ENCODE measurements at places on chromosomes 1 and 21. TPM values are rescaled to one million over a fixed set of nuclear protein-coding genes. Genes with fewer than 3 reads are reported as not detected.

- no peaks in the 10 kb centered on the region for H3K4me1 ChIP-seq
- no peak overlapping the region for H3K27ac ChIP-seq
- no peak for DNase-seq
- H3K36me3 ChIP-seq, result no peaks in the 10 kb centered on the region
Observed at GRCh38 chr1:71592646-71593274, 511.9 kb upstream of the ZRANB2 start.

DNA sequence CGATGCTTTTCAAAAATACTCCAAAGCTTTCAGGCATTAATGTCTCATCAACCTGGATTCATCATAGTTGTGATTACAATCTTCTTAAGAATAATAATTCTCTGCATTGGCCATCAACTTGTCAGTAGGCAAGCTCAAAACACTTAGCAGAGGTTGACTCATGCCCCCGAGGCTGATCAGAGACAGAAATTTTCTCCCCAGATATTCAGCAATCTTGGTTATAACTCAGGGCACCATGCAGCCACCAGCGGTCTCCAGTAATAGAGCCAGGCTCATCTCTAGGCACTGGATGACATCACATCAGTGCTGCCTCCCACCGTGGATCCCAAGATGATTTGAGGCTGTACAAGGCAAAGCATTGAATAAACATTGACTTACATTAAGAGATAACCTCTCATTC lies 14.3 kb upstream of the IFFO2 start:
- peaks cover 8% of the 10 kb centered on the region for H3K4me1 ChIP-seq
- no peak for DNase-seq
- no peaks in the 10 kb centered on the region for H3K27me3 ChIP-seq
- no peak overlapping the region for H3K27ac ChIP-seq

- no peak overlapping the region for H3K4me3 ChIP-seq
- H3K36me3 ChIP-seq, result peaks cover 4% of the 10 kb centered on the region
- H3K4me1 ChIP-seq, result peaks cover 24% of the 10 kb centered on the region
- DNase-seq, result no peak
Observed at GRCh38 chr1:28644494-28644893, 1.6 kb upstream of the TAF12 start.

GRCh38 chr21:42543106-42543847 lies 29.6 kb downstream of the SLC37A1 start:
- H3K4me3 ChIP-seq, result peak overlapping the region; percentile 14
- no peak for DNase-seq
- H3K27me3 ChIP-seq, result no peaks in the 10 kb centered on the region
- no peak overlapping the region for H3K27ac ChIP-seq
- H3K4me1 ChIP-seq, result no peaks in the 10 kb centered on the region

DNA sequence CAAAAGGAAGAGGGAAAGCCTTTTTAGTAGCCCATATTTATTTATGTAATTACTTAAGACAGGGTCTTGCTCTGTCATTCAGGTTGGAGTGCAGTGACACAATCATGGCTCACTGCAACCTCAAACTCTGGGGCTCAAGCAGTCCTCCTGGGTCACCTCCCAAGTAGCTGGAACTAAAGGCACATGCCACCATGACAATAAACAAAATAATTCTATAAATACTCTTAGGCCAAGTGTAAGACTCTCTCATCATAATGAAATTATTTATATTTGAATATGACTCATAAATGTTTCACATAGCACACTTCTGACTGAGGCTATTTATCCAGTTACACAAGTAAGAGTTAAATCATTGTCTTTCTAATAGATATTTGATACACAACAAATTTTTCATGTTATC lies 314.7 kb downstream of the AMY1C start:
- no peaks in the 10 kb centered on the region for H3K27me3 ChIP-seq
- H3K4me1 ChIP-seq, result no peaks in the 10 kb centered on the region
- H3K27ac ChIP-seq, result no peak overlapping the region

GRCh38 chr1:115112496-115113375 lies 23.4 kb upstream of the TSPAN2 start:
- no peak overlapping the region for H3K4me3 ChIP-seq
- H3K27ac ChIP-seq, result no peak overlapping the region
- no peaks in the 10 kb centered on the region for H3K36me3 ChIP-seq
- no peaks in the 10 kb centered on the region for H3K4me1 ChIP-seq
- H3K27me3 ChIP-seq, result peaks cover 2% of the 10 kb centered on the region
- DNase-seq, result peak; percentile 66

The NTNG1 gene
- 3.2 TPM for total RNA-seq

The KLF17 gene
- 0.23 TPM for total RNA-seq

GRCh38 chr1:34925730-34926129 lies 3.7 kb downstream of the DLGAP3 start:
- H3K36me3 ChIP-seq, result peaks cover 9% of the 10 kb centered on the region
- H3K4me3 ChIP-seq, result no peak overlapping the region
- H3K27me3 ChIP-seq, result peaks cover 23% of the 10 kb centered on the region
- H3K27ac ChIP-seq, result no peak overlapping the region

GRCh38 chr1:164969253-164969652 lies 387.3 kb downstream of the LMX1A start:
- H3K27ac ChIP-seq, result no peak overlapping the region
- H3K36me3 ChIP-seq, result no peaks in the 10 kb centered on the region
- H3K4me1 ChIP-seq, result no peaks in the 10 kb centered on the region
- no peaks in the 10 kb centered on the region for H3K27me3 ChIP-seq
- H3K4me3 ChIP-seq, result no peak overlapping the region

GRCh38 chr1:26856604-26857469 lies 6.1 kb upstream of the SFN start:
- no peak for DNase-seq
- H3K27me3 ChIP-seq, result peaks cover 9% of the 10 kb centered on the region
- H3K4me3 ChIP-seq, result no peak overlapping the region

The CLCA4 gene
- not detected for total RNA-seq

DNA sequence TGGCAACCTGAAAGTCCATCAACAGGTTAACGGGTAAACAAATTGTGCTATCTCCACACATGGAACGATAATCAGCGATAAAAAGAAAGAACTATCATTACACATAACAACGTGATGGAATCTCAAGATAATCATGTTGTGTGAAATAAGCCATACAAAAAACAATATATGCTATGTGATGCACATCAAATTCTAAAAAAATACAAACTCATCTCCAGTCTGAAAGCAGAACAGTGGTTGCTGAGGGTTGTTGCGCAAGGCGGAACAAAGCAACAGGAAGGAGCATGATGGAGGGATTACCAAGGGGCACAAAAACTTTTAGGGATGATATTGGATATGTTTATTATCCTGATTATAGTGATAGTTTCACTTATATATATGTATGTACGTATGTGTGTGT lies 324.8 kb downstream of the VAV3 start:
- peaks cover 25% of the 10 kb centered on the region for H3K36me3 ChIP-seq
- no peak overlapping the region for H3K27ac ChIP-seq
- no peaks in the 10 kb centered on the region for H3K27me3 ChIP-seq
- no peak for DNase-seq

DNA sequence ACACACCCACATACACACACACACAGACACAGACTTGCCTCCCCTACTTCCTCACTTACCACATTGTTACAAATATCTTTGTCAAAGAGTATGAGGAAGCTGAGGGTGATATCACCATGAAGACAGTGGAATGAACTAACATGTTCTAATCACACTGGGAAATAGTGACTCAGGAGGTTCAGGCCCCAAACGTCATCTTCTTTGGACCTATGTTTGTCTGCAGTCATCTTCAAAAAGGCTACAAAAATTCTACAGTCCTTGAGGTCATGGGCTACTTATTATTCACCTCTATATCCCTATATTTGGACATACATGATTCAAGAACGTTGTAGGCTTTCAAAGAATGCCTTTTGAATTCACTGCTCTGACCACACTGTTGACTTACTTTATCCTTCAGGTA lies 2.1 kb upstream of the LCE2C start:
- no peaks in the 10 kb centered on the region for H3K4me1 ChIP-seq
- no peak overlapping the region for H3K27ac ChIP-seq
- H3K4me3 ChIP-seq, result no peak overlapping the region
- H3K27me3 ChIP-seq, result no peaks in the 10 kb centered on the region
- no peak for DNase-seq

The AIRE gene
- total RNA-seq, result not detected

DNA sequence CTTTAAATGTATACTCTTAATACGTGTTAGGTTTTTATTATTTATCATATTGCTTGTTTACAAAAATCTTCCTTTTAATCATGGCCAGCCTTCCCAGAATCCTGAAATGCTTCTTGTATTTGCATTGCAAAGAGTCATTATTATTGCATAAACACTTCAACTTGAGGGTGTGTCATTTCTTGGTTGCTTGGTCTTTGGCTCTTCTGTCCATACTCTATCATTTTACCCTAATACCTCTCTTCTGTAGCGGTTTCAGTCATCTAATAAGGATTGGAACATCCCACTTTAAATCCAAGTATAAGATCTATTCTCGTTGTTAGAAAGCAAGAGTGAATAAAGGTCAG lies 200.6 kb upstream of the CACYBP start:
- no peaks in the 10 kb centered on the region for H3K27me3 ChIP-seq
- no peaks in the 10 kb centered on the region for H3K36me3 ChIP-seq
- no peak overlapping the region for H3K4me3 ChIP-seq
- no peaks in the 10 kb centered on the region for H3K4me1 ChIP-seq

The INSRR gene
- not detected for total RNA-seq

DNA sequence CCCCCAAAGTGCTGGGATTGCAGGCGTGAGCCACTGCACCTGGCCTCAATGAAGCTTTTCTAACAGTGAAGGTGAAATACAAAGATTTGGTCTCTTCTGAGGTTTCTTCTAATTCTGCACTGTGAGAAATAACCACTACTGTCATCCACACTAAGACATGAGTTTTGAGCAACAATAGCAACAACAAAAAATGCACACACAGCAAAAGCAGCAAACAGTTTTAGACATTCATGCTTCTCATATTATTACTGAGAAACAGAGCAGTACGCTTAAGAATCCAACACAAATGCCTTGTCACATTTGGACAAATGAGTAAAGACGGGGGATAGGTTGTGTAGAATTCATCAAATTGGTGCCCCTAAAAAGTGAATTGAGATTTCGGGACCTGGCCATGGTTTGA lies 116.4 kb downstream of the SIM2 start:
- H3K27me3 ChIP-seq, result peaks cover 2% of the 10 kb centered on the region
- no peak overlapping the region for H3K27ac ChIP-seq
- H3K36me3 ChIP-seq, result no peaks in the 10 kb centered on the region
- H3K4me1 ChIP-seq, result no peaks in the 10 kb centered on the region
- no peak overlapping the region for H3K4me3 ChIP-seq

The PPIAL4G gene
- total RNA-seq, result 0.08 TPM

DNA sequence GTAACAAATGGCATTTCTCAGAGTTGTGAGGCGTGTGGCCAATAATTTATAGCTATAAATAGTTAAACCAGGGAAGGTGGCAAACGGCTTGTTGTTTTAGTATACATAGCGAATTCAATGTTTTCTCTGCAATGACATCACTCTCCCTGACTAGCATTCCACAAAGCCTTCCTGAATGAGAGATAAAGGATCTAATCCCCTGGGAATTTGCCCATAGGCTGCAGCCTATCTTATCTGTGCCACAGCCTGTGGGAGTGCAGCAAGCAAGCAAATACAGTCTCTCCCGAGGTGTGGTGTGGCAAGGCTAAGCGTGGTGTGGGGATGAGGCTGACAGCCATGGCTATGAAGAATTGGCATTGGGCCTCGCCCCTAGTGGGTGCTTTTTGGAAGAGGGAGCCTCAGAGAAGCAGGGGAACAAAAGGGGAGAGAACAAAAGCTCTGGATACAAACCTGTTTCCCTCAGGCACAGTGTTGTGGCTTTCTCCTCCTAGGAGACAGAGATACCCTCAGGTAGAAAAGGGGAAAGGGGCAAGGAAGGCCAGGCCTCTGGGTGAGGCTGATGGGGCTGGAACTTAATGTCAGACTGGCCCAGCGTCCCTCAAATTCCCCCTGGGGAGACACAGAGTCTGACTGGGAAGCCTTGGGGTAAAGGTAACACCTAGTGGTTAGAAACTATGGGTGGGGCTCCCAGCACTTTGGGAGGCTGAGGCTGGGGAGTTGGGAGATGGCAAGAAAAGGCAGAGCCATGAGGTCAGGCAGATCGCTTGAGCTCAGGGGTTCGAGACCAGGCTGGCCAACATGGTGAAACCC lies 8.9 kb downstream of the TAGLN2 start:
- DNase-seq, result no peak
- H3K36me3 ChIP-seq, result peaks cover 45% of the 10 kb centered on the region
- H3K4me3 ChIP-seq, result no peak overlapping the region
- H3K27ac ChIP-seq, result peak overlapping the region; percentile 86
- H3K27me3 ChIP-seq, result peaks cover 15% of the 10 kb centered on the region
- H3K4me1 ChIP-seq, result peaks cover 27% of the 10 kb centered on the region

GRCh38 chr1:22334860-22335550 lies 116.6 kb upstream of the ZBTB40 start:
- no peak overlapping the region for H3K27ac ChIP-seq
- H3K36me3 ChIP-seq, result no peaks in the 10 kb centered on the region
- DNase-seq, result no peak
- no peaks in the 10 kb centered on the region for H3K4me1 ChIP-seq
- H3K4me3 ChIP-seq, result no peak overlapping the region

- H3K27ac ChIP-seq, result no peak overlapping the region
- peaks cover 6% of the 10 kb centered on the region for H3K4me1 ChIP-seq
- peaks cover 15% of the 10 kb centered on the region for H3K27me3 ChIP-seq
- H3K36me3 ChIP-seq, result peaks cover 3% of the 10 kb centered on the region
- DNase-seq, result no peak
Observed at GRCh38 chr1:204261266-204261665, 47.5 kb upstream of the GOLT1A start.

DNA sequence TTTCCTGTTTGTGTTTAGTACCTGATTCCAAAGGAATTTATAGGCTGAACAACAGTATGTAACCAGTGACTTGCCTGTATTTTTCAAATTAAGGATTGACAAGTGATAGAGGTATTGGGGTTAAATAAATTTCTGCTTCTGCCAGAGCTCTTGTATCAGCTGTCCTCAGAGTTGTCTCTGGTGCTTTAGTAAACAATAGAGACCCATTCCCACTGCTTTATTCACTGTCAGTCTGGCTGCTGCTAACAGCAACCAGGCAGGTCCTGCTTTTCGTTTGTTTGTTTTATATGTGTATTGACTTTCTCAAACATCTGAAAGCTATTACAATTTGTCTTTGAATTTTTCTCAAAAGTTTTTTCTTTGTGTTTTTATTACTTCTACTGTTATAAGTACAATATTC lies 76.1 kb downstream of the OLFM3 start:
- H3K4me1 ChIP-seq, result no peaks in the 10 kb centered on the region
- H3K27ac ChIP-seq, result no peak overlapping the region
- no peak overlapping the region for H3K4me3 ChIP-seq
- no peaks in the 10 kb centered on the region for H3K27me3 ChIP-seq
- no peaks in the 10 kb centered on the region for H3K36me3 ChIP-seq

- H3K27me3 ChIP-seq, result no peaks in the 10 kb centered on the region
- DNase-seq, result no peak
- H3K27ac ChIP-seq, result no peak overlapping the region
- no peaks in the 10 kb centered on the region for H3K36me3 ChIP-seq
Observed at GRCh38 chr1:72105201-72105600, 177.1 kb downstream of the NEGR1 start.

- DNase-seq, result peak; percentile 36
- no peak overlapping the region for H3K27ac ChIP-seq
- H3K27me3 ChIP-seq, result peaks cover 10% of the 10 kb centered on the region
- peaks cover 6% of the 10 kb centered on the region for H3K4me1 ChIP-seq
Observed at GRCh38 chr1:158117854-158118704, 62.6 kb upstream of the CD1D start.

DNA sequence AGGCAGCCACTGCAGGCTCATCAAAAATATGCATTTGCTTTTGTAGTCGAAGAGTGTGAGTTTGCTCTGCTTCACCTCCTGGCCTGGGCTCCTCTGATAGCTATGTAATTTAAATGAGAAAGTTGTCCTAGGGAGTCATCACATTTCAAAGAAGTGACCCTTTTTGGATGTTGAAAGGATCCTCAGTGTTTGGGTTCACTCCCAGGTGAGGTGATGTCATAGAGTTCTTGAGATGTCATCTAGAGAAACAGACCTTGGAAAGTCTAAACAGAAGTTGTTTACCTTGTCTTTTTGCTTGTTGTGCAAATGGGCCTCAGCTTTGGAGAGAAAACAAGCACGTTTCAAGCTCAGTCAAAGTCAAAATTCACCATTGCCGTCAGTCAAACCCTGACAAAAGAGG lies 92.0 kb upstream of the BARHL2 start:
- no peaks in the 10 kb centered on the region for H3K27me3 ChIP-seq
- no peaks in the 10 kb centered on the region for H3K36me3 ChIP-seq
- no peak overlapping the region for H3K4me3 ChIP-seq
